Osteoblast (primary cell): ENCODE measurements at places on chromosomes 4 and X. TPM values are rescaled to one million over a fixed set of nuclear protein-coding genes. Genes with fewer than 3 reads are reported as not detected.
A peak's percentile ranks its signal among the peaks of the same experiment; 100 is the strongest.

DNA sequence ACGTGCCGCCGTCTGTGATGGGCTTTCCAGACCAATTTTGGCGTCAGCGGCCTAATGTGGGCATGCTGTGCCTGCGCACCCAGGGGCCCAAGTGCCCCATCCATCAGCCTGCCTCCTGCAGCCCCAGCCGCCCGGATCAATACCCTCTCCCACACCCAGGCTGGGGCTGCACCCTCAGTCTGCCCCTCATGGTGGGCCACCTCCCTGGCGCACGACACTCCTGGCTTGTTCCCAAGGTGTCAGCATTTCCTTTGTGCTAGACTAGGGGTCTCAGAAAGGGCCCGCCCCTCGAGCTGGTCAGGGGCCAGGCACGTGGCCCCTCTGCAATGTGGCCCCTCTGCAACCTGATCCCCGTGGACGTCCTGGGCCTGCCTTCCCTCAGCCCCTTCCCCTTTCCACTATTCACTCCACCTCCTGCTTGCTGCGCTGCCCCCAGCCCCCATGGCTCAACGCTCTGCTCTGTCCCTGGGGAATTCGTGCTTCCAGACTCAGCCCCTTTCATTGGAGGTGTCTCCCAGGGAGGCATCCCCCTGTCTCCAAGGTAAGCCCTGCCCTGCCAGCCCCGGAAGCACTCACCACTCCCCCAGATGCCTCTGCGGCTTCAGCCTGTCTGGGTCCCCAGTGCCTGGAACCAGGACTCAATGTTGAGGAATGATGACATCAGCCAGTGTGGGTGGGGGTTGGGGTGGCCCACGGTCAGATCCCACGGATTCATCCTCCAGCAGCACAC lies 130.8 kb downstream of the HMX1 start:
- H3K4me3 ChIP-seq: no peak overlapping the region
- no peak overlapping the region for H3K27ac ChIP-seq
- DNase-seq: no peak

GRCh38 chr4:5746829-5747737 lies 36.1 kb downstream of the EVC start:
- H3K27ac ChIP-seq: peak overlapping the region; percentile 92
- DNase-seq: no peak
- H3K4me3 ChIP-seq: no peak overlapping the region
- no peaks in the 10 kb centered on the region for H3K27me3 ChIP-seq
- peaks cover 40% of the 10 kb centered on the region for H3K4me1 ChIP-seq

DNA sequence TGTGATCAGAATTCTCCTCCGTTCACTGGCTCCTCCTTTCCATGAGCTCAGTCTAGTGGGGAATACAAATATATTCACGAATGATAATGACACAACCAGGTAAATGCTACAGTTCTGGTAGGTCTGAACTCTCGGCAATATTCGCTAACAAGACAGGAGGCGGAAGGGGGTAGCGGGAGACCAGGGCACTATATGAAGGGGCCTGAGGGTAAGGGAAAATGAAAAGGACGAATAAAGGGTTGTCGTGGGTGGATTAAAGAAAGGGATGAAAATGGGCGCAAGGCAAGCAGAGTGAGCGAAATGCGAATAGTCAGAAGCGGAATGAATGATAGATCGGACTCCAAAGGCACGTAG lies 743 bp downstream of the NKAP start:
- no peaks in the 10 kb centered on the region for H3K27me3 ChIP-seq
- DNase-seq: no peak
- H3K36me3 ChIP-seq: peaks cover under 1% of the 10 kb centered on the region
- H3K27ac ChIP-seq: peak overlapping the region; percentile 72
- peak overlapping the region; percentile 82 for H3K4me3 ChIP-seq

DNA sequence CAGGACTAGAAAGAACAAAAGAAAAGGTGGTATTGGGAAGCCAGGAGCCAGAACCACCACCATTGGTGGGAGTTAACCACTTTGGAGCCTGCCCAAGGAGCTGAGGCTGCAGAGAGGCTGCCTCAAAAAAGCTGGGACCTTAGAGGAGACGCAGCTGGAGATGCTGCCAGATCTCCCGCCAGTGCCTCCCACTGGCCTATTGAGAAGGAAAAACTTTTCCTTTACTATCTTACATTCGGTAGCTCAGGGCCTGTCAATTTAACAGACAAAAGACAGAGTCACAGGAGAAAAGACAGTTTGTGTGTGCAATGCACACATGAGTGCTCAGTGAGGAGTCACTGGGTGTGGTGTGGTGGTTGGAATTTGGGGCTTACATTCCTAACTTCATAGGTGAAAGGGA lies 52.4 kb upstream of the HPSE start:
- H3K27ac ChIP-seq: no peak overlapping the region
- no peaks in the 10 kb centered on the region for H3K4me1 ChIP-seq
- H3K4me3 ChIP-seq: no peak overlapping the region

GYPB gene
- total RNA-seq: not detected in 2 replicates

ADRA2C gene
- 1.1 and 1.5 TPM in 2 replicates for total RNA-seq
